GM06990 (cell line): ENCODE measurements at places on chromosomes 12 and 14.

- no peak for DNase-seq
Observed at GRCh38 chr14:90517076-90517841, 120.4 kb downstream of the CALM1 start.

- no peak for DNase-seq
Observed at GRCh38 chr12:26825459-26826016, 7.5 kb downstream of the ITPR2 start.

- peak; percentile 51 for DNase-seq
Observed at GRCh38 chr14:72155379-72155993, 223.3 kb downstream of the RGS6 start.

- no peak for DNase-seq
Observed at GRCh38 chr14:104237651-104238423, 99.5 kb downstream of the KIF26A start.

- DNase-seq = no peak
Observed at GRCh38 chr12:125247477-125247876, 182.2 kb downstream of the AACS start.

DNA sequence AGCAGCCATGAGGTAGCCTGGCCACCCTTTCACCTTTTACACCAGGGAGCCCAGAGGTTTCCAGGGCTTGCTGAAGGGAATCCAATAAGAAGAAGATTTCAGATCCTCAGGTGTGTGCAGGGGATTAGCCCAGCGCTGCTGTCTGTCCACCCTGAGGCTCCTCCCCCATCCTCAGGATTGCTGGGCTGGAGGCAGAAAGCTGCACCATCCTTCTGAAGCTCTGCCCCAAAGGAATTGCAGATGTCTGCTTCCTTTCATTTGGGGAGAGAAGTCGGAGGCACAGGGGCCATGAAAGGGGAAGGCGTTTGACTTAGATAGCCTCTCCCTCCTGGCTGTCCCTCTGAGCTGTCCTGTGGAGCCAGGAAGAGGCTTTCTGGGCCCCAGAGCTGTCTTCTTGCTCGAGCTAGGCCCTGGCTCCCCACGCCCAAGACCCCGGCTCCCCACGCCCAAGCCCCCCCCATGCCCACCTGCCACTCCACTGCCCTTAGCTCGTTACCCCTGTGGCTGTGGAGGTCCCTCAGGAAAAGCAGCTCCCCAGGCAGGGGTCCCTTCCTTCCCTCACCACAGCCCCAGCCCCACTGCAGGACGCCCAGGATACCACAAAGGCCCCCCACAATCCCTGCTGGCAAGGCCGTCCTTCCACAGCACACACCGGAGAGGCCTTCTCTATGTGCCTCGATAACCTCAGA, 359.0 kb downstream of the CACNA1C start:
- no peak for DNase-seq

GRCh38 chr12:104689635-104690034, 232.9 kb downstream of the CHST11 start:
- DNase-seq = no peak

- no peak for DNase-seq
Observed at GRCh38 chr12:111412007-111412829, 6.5 kb downstream of the SH2B3 start.

- DNase-seq = no peak
Observed at GRCh38 chr12:107302649-107303341, 209.4 kb upstream of the CRY1 start.

GRCh38 chr12:32033406-32033805, 73.2 kb upstream of the BICD1 start:
- no peak for DNase-seq

- DNase-seq = peak; percentile 60
Observed at GRCh38 chr14:21385188-21385904, 1.5 kb upstream of the SUPT16H start.

- DNase-seq = peak; percentile 61
Observed at GRCh38 chr12:9741726-9742125, 8.8 kb upstream of the CLECL1 start.
